ENCODE measurements at places on chromosomes 3 and 15.

GRCh38 chr15:71530116-71530515 is 280.2 kb upstream of the NR2E3 start:
- DNase-seq, result no peak

- no peak for DNase-seq
Observed at GRCh38 chr3:159080821-159081220, 279.0 kb downstream of the MFSD1 start.

DNA sequence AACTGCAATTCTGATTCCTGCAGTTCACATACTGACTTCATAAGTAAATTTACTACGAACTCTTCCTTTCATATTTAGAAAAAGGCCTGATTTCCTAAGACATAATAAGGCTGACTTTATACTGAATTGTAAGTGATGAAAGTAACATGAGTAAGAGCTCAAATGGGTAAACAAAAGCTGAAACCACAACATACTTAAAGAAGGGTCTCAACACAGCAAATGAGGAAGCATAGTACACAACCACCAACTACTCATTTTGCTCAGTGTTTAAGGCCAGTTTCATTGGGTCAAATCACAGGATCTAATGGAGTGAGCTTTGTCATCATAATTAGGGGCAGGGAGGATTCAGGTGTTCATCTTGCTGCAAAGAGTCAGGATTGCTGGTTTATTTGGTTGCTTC is 81.4 kb downstream of the SETD2 start:
- DNase-seq, result no peak

DNA sequence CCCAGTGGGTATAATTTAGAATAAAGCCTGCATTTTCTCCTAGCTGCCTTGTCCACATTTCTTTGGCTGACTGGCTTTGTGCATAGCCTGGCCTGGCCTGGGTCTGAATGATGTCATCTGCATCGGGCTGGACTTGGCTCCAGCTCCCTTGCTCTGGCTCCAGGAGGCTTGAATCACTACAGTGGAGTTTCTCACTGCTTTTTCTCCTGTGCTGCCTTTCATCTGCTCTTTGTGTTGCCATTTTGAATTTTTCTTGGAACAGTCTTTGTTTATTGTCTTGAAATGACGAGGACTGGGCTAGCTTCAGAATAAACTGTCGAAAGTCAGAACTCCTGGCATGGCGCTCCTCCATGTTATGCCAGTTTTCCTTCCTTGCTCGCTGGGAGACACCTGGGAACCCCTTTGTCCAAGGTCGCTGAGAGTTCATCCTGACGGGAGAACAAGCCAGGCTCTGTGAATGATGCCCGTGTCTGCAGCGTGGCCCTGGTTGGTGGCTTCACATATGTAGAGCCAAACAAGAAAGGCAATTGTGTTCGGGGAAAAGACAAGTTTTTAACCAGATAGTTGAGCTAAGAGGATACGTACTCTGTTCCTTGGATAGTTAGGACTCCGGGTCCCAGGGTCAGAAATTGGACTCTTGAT is 258.9 kb downstream of the PDZRN3 start:
- no peak for DNase-seq

DNA sequence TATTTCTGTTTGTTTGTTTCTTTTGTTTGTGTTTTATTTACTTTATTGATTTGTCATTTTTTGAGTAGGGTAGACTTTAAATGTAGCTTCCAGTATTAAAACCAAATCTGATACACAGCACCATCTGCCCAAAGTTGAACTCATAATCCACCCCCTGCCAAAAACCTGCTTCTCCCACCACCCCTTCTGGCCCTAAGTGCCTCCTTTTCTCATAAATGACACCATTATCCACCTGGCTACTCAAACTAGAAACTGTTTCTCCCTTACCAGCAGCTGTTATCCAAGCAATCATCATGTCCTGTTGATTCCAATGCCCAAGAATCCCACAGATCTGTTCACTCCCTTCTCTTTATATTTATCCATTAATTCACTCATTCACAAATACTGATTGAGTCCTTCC is 21.8 kb upstream of the PTX3 start:
- DNase-seq, result no peak

GRCh38 chr15:48566668-48567067 is 78.8 kb downstream of the FBN1 start:
- DNase-seq, result no peak

- no peak for DNase-seq
Observed at GRCh38 chr3:185411133-185411532, 48.2 kb downstream of the MAP3K13 start.

DNA sequence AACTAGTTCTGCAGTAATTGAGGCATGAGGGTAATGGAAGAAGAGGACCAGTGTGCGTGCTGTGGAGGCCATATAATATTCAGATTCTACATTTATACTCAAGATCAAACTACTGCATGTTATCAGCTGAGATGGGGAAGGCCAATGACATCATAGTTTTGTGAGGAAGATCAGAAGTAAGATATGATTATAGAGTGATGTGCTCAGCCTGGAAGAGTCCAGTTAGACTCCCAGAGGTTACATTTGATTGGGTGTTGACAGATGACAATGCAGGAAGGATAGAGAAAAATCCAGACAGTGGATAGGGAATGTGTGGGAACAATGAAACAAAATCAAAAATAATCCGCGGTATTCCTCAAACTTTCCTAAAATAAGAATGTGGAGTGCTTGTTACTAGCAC is 35.4 kb downstream of the GOLIM4 start:
- no peak for DNase-seq

DNA sequence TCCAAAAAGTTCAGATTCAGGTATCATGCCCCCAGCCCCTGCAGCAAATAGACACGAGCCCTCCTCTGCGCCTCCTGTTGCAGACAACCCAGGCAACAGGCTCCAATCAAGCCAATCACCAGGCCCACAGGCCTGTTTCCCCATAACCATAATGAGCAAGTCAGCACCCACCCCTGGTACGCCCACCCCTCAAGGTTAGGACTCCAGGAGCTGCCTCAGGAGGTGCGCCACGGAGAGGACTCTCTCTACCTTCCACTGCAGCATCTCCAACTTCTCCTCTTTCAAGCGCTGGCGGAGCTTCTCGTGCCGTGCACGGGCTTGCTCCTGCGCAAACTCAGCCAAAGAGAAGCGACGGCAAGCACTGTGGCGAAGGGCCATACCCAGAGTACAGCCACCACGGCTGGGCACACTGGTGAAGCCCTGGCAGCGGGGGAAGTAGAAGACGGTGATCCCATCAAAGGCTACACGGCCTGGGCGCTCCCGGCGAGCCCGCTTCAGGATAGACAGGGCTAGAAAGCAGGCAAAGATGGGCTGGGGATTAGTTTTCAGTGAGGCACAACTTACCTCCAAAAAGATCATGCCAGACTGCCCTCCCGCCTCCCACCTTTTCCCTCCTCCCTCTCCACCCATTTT is 8.5 kb downstream of the CSRNP1 start:
- no peak for DNase-seq

DNA sequence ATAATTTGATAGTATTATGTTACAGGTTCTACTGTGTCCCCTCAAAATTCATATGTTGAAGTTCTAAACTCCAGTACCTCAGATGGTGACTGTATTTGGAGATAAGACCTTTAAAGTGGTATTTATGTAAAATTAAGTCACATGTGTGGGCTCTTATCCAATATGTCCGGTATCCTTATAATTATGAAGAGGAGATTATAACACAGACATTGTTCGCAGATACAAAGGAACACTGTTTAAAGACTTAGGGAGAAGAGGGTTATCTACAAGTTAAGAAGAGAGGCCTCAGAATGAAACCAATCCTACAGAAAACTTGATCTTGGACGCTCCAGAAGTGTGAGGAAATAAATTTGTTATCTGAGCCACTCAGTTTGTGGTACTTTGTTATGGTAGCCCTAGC is 50.9 kb downstream of the DPH6 start:
- DNase-seq, result no peak

DNA sequence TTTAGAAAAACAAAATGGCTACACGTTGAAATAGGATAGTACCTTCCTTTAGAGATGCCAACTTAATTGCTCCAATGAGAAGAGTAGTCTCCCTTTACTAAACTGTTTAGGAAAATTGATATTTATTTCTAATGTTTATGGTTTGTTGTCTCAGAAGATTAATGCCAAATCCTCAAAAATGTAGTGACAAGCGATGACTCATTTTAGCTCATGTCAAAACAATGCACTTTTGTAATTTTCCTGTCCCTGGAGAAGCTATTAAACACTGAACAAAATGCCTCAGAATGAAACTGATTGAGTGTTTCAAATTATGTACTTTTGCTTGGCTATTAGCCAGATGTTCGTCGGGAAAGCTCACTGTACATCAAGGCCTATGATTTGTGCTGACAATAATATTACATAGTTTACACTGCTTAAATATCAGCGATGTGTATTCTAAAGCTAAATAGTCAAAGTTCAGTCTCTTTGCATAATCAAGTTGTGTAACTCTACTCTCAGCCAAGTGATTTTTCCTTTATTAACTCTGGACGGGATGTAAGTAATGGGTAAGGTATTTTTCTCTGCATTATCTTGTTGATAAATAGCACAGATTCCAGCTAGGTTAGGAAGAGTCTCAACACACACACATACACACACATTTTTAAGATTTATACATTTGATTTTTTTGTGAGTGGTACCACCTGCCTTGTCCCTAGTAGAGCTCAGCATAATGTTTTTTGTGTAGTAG is 83.7 kb downstream of the CMSS1 start:
- peak; percentile 91 for DNase-seq

GRCh38 chr3:183526838-183527427 is 28.6 kb downstream of the KLHL6 start:
- DNase-seq, result no peak

GRCh38 chr3:156614642-156615511 is 59.5 kb upstream of the TIPARP start:
- no peak for DNase-seq

- DNase-seq, result peak; percentile 59
Observed at GRCh38 chr15:23857028-23857641, 170.0 kb upstream of the NDN start.

GRCh38 chr3:17544632-17545031 is 197.8 kb downstream of the TBC1D5 start:
- peak; percentile 21 for DNase-seq

GRCh38 chr3:2995195-2995594 is 115.0 kb downstream of the IL5RA start:
- DNase-seq, result no peak

DNA sequence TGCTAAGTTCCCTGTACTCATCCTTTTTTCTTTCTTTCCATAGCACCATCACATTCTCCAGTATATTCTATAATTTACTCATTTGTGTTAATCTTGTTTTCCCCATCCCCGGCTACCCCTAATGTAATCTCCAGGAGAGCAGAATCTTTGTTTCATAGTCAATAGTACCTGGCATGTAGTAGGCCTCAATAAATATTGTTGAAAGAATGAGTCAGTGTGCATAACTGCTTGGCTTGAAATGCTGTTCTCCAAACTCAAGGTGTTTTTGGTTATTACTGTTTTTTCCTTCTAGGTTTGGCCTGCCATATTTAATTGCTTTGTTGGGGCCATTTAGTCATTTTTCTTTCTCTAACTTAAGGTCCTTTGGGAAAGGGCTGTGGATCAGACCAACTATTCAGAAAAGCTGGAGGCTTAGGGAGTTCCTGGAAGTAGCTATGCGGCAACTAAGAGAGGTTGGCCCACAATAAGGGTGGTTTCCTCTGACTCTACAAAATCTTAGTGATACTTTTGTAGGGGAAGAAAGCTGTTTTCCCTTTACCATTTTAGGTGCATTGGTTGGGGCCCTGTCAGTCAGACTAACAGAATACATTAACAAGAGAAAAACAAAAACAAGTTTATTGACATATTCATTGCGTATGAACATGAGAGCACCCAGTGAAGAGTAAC is 28.4 kb downstream of the KAT2B start:
- DNase-seq, result no peak

GRCh38 chr3:16600780-16601536 is 4.3 kb downstream of the DAZL start:
- DNase-seq, result peak; percentile 83

GRCh38 chr3:99957151-99957796 is 139.6 kb downstream of the CMSS1 start:
- no peak for DNase-seq

- DNase-seq, result no peak
Observed at GRCh38 chr15:63276342-63277037, 915 bp upstream of the APH1B start.

- no peak for DNase-seq
Observed at GRCh38 chr3:195907684-195907933, 742 bp downstream of the TNK2 start.

DNA sequence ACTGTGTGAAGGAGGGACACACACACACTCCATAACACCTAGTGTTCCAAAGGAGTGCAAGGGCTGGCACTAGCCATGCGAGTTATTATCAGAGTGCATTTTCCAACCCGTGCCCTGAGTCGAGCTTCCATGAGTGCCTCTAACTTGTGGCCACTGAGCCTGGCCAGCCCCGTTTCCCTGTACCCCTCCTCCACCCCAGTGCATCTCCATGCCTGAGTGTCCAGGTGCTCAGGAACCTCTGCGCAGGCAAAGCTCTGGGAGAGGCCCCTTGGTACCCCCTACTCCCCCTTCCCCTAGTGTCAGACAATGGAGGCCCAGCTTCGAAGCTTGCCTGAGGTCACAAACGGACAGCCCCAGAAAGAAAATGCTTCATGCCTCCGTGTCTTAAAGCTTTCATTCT is 45.2 kb upstream of the HES1 start:
- no peak for DNase-seq

DNA sequence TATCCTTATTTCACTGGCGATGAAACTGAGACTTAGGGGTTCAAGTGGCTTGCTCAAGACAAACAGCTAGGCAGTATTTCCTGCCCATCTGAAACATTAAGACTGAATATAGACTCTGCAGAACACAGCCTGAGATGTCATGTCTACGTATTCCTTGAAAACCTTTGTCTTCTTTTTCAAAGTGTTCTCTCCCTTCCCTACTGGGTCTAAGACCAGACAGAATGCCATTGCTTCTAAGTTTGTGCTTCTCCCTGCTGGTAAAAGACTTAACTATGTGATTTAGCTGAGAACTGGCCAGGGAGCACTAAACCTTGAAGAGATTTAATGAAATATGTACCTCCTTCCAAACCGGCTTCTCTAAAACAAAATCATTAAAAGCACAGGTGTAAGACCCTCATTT is 9.9 kb downstream of the BCL6 start:
- no peak for DNase-seq

- peak; percentile 5 for DNase-seq
Observed at GRCh38 chr3:62727536-62727935, 147.7 kb downstream of the CADPS start.

DNA sequence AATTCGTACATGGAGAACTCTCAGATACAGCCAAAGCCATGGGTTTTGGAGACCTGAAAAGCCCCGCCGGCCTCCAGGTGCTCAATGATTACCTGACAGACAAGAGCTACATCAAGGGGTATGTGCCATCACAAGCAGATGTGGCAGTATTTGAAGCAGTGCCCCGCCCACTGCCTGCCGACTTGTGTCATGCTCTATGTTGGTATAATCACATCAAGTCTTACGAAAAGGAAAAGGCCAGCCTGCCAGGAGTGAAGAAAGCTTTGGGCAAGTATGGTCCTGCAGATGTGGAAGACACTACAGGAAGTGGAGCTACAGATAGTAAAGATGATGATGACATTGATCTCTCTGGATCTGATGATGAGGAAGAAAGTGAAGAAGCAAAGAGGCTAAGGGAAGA is 23.5 kb downstream of the MYO5A start:
- DNase-seq, result no peak

- no peak for DNase-seq
Observed at GRCh38 chr3:179743913-179744312, 91.1 kb downstream of the USP13 start.

Data from RKO (cell line).